ENCODE measurements at places on chromosomes 2 and 18.
A peak's percentile ranks its signal among the peaks of the same experiment; 100 is the strongest.

- DNase-seq, result no peak
These were observed 7.6 kb downstream of the SERPINE2 start for GRCh38 chr2:224031358-224031970.

DNA sequence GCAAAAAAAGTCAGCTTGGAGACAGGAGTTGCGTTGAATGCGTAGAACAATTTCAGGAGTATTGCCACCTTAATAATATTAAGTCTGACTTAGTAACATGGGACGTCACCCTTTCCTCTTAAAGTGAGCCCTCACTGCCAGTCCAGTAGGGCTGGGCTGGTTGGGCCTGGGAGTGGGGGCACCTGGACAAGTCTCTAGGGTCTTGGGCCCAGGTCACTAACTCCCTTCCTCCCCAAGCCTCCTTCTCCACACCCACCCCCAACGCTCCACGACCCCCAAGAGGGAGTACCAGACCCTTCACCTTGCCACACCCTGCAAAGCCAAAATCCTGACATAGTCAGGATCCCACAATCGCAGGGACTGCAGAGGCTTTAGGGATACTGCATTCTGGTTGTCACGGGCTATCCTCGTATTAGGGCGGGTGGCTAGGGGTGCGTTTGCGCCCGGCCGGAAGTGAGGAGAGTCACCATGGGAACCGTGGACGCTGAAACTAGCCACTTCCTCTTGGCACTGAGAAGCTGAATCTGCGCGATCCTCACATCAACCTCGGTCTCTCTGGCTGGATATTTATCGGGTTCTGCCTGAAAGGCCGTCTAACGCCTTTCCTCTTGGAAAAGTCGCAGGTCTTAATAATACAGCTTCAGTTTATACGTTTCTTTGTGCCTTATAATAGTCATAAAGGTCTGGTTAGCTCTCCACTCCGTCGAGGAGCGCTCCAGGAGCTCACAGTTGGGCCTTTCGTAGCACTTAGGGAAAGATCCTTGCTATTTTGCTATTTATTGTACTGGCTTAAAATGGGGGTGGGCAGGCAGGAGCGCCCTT is 10.3 kb upstream of the CXXC1 start:
- DNase-seq, result peak; percentile 90

- no peak for DNase-seq
These were observed 3.0 kb upstream of the CEP68 start for GRCh38 chr2:65053199-65053598.

- DNase-seq, result no peak
These were observed 122.5 kb downstream of the CNTNAP5 start for GRCh38 chr2:124147552-124147951.

DNA sequence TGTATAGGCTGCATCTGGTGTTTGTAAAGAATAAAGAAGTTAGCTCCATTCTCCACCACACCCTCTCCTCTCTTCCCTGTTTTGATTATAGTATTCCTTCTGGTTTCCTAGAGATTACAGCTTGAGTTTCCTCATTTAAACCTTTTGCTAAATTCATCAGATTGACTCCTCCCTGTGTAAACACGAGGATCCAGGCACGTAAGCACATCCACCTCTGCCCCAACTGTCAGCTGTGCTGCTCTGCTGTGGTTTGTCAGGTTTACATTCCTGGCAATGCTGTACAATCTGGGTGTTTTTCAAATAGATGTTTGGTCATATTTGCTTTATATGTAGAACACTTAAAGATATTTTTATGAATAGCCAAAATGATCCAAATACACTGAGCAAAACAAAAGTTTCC is 302.8 kb downstream of the PTGR3 start:
- peak; percentile 48 for DNase-seq

DNA sequence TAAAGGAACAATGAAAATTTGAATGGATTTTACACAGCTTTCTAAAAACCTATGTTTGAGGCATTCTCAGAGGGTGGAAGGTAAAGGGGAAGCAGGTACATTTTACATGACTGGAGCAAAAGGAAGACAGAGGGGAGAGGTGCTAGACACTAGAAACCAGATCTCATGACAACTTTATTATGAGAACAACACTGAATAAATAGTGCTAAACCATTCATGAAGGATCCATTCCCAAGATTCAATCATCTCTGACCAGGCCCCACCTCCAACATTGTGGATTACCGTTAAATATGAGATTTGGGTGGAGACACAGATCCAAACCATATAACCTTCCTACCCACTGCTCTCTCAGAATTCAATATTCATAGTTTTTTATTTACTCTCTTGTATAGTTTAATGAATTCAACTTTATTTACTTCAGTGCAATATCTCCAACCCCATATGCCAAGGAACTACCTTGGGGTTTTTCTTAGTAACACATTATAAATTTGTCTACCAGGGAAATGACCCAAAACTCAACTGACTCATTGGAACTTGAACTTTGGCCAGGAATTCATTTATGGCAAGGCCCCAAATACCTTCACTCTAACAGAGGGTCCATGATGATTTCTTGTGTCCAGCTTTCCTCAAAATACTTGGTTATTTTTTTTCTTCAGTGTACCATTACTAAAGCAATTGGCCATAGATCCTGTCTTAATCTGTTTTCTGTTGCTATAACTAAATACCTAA is 317.8 kb downstream of the GULP1 start:
- DNase-seq, result no peak

DNA sequence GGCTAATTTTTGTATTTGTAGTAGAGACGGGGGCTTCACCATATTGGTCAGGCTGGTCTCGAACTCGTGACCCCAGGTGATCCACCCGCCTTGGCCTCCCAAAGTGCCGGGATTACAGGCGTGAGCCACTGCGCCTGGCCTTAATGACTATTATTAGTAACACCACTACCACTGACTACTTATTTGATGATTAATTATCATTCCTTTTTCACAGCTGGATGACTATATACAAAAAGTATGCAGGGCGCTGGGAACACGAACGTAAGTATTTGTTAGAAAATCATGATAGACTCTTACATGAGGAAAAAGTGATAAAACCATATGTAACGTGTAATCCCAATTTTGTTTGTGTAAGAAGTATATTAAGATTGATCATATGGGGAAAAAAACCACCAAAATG is 21.6 kb downstream of the DARS1 start:
- DNase-seq, result no peak

- DNase-seq, result no peak
These were observed 359.5 kb downstream of the ZNF521 start for GRCh38 chr18:24992491-24992890.

- DNase-seq, result no peak
These were observed 11.1 kb downstream of the NR4A2 start for GRCh38 chr2:156321243-156321904.

DNA sequence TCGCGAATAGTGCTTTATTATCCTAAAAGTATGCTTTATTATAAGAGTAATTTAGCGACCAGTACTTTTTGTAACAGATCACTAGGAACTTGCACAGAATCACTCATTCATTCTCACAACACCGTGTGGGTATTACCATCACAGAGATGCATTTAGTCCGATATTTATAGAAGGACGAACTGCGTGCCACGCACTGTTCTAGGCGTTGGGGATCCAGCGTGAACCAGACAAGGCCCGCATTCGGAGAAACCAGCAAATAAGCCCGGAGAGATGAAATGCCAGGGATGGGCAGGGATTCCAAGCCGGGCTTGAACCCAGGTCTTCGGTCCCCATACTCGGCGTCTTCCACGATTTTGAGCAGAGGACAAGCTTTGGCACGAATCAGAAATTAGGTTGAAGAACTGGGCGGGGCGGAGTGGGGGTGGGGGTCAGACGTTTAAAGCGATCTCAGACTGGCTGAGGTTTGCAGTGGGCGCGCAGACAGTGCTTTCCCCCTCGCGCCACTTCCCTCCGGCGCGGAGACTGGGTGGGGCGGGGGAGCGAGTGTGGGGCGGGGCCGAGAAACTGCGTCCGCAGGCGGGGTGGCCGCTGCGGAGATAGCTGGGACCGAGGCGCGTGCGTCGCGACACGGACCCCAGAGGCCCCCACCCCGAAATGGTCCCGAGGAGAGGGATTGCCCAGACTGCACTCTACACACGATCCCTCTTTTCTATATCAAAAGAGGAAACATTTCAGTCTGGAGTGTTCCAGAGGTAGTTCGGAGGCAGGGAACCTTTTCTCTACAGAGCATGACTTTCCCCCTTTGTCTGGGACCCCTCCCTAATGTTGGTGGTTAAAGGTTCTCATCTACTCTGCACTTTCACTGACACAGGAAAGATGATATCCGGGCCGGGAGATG is 1.1 kb upstream of the CXCR4 start:
- DNase-seq, result no peak

All from umbilical cord (tissue), 2 donors.